SJCRH30 (cell line): ENCODE measurements at places on chromosomes 3 and 15. TPM values are rescaled to one million over a fixed set of nuclear protein-coding genes. Genes with fewer than 3 reads are reported as not detected.

Gene SCAANT1
- total RNA-seq = not detected in 2 replicates

Gene SLC9A9
- total RNA-seq = 0.94 and 1.4 TPM in 2 replicates

Gene ABHD6
- 4.3 and 4.6 TPM in 2 replicates for total RNA-seq

Gene NME9
- total RNA-seq = 0.08 TPM in 1 of 2 replicates, not detected in the other

Gene SLC38A3
- 1.4 and 2.9 TPM in 2 replicates for total RNA-seq

Gene IFT122
- 15.7 and 18.1 TPM in 2 replicates for total RNA-seq

Gene DNAH1
- total RNA-seq = 0.14 and 0.33 TPM in 2 replicates

Gene GABRB3
- total RNA-seq = 5.2 and 6.1 TPM in 2 replicates

Gene SLC22A13
- 0.08 and 0.10 TPM in 2 replicates for total RNA-seq

Gene DPPA2
- not detected in 2 replicates for total RNA-seq

Gene MASP1
- 0.34 TPM in 1 of 2 replicates, not detected in the other for total RNA-seq

Gene MME
- 71.1 and 71.5 TPM in 2 replicates for total RNA-seq

Gene RTP4
- not detected in 2 replicates for total RNA-seq

Gene GPR87
- not detected in 2 replicates for total RNA-seq

Gene SLC27A2
- total RNA-seq = not detected in 2 replicates

Gene GOLGA8T
- total RNA-seq = not detected in 2 replicates

Gene SNX22
- total RNA-seq = 1.5 and 1.6 TPM in 2 replicates

Gene PTX3
- not detected in 2 replicates for total RNA-seq

Gene KBTBD8
- total RNA-seq = 3.2 and 3.7 TPM in 2 replicates

Gene SLC28A1
- total RNA-seq = not detected in 2 replicates

Gene CISH
- total RNA-seq = 8.4 and 8.6 TPM in 2 replicates

Gene ANKRD63
- 0.12 and 0.35 TPM in 2 replicates for total RNA-seq

Gene CPLX3
- total RNA-seq = not detected in 2 replicates

Gene PLSCR2
- total RNA-seq = not detected in 2 replicates

Gene UPK1B
- total RNA-seq = not detected in 2 replicates

Gene NR2C2
- total RNA-seq = 27.0 and 27.2 TPM in 2 replicates

Gene PPP2R3A
- 13.9 and 16.5 TPM in 2 replicates for total RNA-seq

Gene OR4F15
- not detected in 2 replicates for total RNA-seq

Gene GHRL
- not detected in 2 replicates for total RNA-seq

Gene SERINC4
- total RNA-seq = not detected in 2 replicates

Gene ACTC1
- total RNA-seq = 323 and 325 TPM in 2 replicates

Gene ILDR1
- total RNA-seq = not detected in 2 replicates

Gene ISL2
- total RNA-seq = 3.0 and 4.3 TPM in 2 replicates

Gene SNAP23
- total RNA-seq = 52.6 and 60.7 TPM in 2 replicates

Gene TUSC7
- total RNA-seq = not detected in 2 replicates

Gene WDR5B
- total RNA-seq = 4.6 and 5.6 TPM in 2 replicates

Gene GOLGA6L10
- total RNA-seq = 0.10 TPM in 1 of 2 replicates, not detected in the other

Gene ZBTB47
- 3.5 and 4.0 TPM in 2 replicates for total RNA-seq
